Stimulated activated CD8-positive, alpha-beta memory T cell treated with anti-CD3 and anti-CD28 coated beads, Interleukin-7, amount 100 ng/mL, for 48 hours (primary cell): ENCODE measurements at places on chromosomes 16 and 17.

GRCh38 chr17:57518587-57519581, 226.2 kb downstream of the CCDC182 start:
- DNase-seq: no peak

- no peak for DNase-seq
Observed at GRCh38 chr17:60335289-60335688, 56.6 kb downstream of the USP32 start.

- no peak for DNase-seq
Observed at GRCh38 chr17:77455111-77455890, 314.5 kb downstream of the SEC14L1 start.

DNA sequence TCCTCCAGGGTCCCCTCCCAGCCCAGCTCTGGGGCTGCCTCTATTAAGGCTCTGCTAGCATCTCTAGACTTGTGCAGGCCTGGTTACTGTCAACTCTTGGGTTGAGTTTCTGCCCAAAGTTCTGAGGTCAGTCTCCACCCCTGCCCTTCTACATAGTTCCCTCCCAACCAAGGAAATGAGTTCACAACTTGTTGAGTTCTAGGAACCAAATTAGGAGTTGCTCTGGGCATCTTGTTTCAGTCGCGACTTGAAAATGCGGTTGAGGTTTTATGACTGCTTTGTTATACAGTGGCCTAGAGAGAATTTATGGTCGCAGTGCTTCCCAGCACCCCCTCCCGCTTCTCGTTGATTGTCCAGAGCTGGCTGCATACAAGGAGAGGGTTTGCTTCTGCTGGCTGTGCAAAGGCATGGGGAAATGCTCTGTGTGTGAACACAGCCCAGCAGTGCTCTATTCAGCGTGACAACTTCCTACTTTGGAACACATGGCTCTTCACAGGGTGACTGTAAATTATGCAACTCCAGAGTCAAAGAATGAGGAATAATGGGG, 20.2 kb downstream of the GNAO1 start:
- no peak for DNase-seq

DNA sequence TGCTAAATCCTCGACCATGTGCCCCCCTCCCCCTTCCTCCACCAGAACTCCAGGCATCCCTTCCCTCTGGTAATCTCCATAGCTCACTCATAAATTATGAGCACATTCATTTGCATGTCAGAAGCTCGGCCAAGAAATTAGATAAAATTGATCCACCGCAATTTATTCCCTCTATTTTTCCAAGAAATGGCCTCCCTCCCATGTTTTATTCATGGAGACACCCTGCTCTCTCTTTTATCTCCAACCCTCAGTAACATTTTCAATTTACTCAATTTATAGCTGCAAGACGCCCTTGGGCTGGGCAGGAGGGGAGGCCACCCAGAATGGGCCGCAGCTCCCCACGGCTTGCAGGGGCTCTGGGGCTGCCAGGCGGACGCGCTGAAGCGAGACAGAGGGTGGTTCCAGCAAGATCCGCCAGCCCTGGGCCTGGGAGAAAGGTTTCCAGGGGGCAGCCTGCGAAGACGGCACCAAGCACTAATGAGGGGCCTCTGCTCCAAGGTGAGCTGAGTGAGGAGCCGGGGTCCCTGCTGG, 54.7 kb upstream of the ZNF423 start:
- DNase-seq: no peak

GRCh38 chr17:78357177-78357586, 2.7 kb downstream of the SOCS3 start:
- no peak for DNase-seq

- no peak for DNase-seq
Observed at GRCh38 chr17:67911059-67911782, 85.0 kb downstream of the C17orf58 start.

DNA sequence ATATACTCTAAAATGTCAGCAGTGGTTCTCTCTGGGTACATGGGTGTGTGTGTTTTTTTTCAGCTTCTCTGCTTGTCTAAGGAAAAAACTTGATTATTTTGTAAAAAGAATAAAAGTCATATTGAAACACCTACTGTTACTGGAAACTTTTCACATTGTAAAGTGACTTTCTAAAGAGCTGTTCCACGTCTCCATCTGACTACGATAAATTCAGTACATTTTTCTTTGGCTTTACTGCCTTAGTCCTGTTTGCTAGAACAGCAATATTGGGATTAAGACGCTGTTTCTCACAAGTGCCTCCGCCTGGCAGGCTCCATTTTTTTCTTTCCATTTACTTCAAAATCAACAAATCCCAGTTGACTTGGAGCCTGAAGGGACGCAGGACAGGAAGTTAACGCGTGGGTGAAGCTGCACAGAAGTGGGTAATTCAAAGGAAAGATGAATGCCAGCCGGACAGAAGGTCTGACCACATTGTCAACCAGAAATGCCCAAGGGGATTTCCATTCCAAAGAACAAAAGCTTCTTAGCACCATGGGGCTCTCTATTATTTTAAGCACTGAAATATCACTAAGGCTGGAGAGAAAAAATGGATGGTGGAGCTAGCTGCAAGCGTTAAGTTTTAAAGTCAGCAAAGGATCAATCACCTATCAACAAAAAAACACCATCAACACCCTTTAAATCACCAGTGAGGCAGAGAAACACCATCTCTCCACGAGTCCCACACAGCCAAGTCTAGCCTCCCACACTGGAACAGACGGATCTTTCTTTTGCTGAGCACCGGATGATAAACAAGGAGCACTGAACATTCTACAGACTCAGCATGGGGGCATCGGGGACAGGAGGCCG, 8.4 kb downstream of the GLOD4 start:
- DNase-seq: no peak

- DNase-seq: no peak
Observed at GRCh38 chr17:59160157-59161025, 4.8 kb downstream of the PRR11 start.

DNA sequence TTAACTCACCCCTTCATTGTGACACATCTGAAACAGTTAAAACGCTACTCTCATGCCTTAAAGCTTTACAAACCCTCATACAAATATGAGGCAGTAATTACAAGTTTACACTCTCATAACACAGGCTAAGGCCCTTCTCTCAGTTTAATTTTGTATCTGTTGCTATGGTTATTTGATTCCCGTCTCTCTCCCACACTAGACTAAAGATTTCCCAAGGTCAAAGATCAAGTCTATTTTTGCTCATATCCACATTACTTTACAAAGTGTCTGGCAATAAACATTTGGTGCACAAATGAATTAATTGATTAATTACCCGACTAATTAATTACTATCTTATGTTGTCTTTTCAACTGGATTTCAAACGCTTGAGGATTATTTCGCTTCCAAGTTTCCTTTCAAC, 86.4 kb upstream of the MYOCD start:
- no peak for DNase-seq

DNA sequence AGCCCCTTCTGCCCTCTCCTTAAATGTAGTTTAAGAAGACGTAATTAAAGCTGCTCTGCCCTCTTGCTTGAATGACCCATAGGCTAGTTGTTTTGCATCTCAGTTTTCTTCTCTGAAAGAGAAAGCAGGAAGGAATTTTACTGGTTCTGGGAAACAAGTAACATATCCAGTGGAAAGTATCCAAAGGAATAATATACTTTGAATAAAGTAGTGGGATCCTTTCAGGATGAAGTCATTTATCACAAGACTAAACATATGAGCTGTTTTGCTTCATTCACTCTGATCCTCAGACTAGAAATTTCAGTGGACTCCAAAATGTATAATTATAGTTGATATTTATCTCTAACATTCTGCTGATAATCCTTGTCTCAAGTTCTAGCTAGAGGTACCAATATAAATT, 1297.6 kb upstream of the GOT2 start:
- DNase-seq: no peak

GRCh38 chr17:41504246-41504977, 1.0 kb downstream of the KRT13 start:
- DNase-seq: no peak

DNA sequence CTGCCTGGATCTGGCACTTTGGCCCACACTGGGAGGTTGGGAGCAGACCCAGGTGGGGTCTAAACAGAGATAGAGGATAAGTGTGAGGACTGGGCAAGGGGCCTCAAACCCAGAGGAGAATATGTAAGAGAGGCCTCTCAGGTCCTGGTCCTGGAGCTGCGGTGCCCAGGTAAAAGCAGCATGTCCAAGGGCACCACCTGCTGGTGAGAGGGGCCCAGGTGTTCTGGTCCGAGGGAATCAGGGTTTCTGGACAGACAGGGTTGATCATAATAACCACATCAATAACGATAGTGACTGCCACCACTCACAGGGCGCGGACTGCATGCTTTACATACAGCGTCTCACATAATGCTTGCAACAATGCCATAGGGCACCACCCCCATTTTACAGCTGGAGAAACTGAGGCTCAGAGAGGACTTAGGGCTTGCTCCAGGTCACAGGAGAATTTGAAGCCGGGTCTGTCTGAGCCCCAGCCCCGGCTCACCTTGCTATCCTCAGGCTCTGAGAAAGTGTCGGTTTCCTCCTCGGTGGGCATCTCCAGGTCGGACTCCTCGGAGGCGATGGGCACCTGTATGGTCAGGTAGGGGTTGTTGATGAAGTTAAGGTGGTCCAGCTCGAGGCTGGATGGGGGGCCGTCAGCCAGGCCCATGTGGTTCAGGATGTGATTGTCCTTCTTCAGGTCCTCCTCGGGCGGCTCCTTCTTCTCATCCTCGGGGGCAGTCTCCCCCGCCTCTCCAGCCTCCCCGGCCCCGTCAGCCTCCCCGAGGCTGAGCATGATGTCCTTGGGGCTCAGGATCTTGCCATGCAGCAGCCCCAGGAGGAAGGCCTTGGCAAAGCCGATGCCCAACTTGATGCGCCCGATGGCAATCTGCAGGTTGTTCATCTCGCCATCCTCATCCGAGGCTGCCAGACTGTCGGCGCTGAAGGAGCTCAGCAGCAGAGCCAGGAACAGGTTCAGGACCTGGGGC, 19.1 kb upstream of the CD79B start:
- DNase-seq: no peak

DNA sequence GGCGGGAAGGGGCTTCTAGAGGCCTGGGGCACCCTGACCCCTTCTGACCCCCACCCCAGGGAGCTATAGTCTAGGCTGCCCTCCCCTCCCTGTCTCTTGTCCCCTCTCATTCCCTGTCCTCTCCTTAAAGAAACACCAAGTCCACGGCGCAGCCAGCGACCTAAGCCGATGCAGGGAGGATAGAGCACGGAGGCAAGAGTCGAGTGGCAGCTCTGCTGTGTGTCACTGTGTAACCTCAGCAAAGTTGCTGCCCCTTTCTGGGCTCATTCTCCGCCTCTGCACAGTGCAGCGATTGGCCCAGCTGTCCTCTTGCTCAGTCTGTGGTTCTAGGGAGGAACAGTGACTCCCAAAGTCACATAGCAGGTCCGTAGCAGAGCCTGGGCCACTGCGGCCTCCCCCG, 36.5 kb upstream of the SBK1 start:
- no peak for DNase-seq

DNA sequence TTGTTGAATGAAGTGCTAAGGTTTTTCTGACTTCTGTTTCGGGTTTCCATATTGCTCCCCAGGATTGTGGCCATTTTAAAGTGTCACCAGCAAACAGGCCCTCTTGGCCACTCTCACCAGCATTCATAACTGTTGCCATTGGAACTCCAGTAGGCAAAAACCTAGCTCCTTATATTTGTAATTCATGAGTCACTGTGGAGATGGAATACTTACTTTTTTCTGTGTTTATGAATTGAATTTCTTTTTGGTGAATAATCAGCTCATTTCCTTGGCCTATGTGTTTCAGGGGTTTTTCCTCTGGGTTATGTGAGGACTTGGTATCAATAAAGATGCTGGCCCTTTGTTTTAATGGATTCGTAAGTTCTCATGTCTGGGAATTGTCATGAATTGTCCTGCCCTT, 255.1 kb downstream of the SNX29 start:
- DNase-seq: no peak

- no peak for DNase-seq
Observed at GRCh38 chr17:69981441-69981840, 93.6 kb upstream of the KCNJ16 start.

DNA sequence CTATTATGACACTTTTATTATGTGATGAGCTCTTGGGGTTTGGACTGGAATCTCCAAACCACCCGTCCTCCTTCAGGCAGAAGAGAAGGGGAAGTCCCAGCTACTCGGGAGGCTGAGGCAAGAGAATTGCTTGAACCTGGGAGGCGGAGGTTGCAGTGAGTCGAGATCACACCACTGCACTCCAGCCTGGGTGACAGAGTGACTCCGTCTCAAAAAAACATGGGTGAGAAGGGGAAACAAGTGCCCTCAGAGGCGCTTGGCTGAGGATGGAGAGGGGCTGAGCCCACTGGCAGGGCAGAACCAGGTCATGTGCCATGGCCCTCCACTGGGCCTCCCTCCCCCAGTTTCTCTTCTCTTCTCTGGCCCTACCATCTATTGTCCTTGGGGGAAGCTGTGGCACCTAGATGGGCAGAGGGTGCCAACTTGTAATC, 120.9 kb upstream of the SMURF2 start:
- DNase-seq: no peak
